ENCODE measurements at places on chromosomes 2 and 18.

- DNase-seq, result no peak
Measured at GRCh38 chr2:148577845-148578492, 66.6 kb upstream of the EPC2 start.

GRCh38 chr2:36480636-36481035, 117.3 kb downstream of the FEZ2 start:
- no peak for DNase-seq

GRCh38 chr2:217878915-217879590, 123.7 kb downstream of the TNS1 start:
- no peak for DNase-seq

GRCh38 chr2:203909261-203909967, 27.1 kb upstream of the ICOS start:
- peak; percentile 27 for DNase-seq

DNA sequence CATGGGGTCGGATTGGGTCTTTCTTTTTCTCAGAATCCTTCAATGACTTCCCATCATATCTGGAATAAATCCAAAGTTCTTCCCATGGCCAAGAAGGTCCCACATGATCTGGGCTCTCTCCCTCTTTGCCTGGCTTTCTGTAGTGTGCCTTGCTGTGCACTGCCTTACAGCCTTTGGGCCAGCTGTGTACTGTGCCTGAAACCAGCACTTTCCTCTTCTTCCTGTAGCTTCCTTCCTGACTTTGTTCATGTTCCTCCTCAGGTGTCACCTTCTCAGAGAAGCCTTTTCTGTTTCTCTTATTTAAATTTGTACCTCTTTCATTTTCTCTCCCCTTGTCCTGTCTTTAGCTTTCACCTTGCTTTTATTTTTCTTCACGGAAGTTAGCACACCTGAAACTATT, 4.3 kb upstream of the CDCA7 start:
- no peak for DNase-seq

DNA sequence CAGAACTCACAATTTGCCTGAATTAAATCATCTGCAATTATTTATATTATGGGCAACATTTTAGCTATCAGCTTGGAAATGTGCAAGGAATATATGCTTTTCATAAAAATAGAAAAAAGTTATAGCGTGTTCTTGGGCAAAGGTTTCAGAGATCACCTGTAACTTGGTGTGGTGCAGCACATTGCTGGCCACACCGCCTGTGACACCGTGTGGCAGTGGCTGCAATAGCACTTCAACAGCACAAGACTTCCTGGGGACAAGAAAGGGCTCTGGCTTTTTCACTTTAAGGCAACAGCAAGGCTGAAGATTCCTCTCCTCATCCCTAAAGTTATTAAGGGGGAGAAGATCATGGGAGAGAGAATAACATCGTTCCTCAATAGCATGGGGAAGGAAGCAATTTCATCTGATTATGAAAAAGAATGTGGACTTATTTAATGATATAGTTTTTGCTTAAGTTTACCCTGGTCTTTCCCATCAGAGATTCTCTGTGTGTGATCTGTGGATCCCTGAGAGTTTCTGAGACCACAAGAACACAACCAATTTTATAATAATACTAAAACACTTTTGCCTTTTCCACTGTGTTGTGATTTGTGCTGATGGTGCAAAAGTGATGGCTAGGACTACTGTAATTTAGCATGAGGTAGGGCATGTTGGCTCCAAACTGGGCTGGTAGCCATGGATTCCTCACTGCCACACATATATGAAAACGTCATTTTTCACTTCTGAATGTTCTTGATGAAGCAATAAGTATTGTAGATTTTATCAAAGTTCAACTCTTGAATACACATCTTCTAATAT, 15.0 kb upstream of the SERPINB3 start:
- no peak for DNase-seq

DNA sequence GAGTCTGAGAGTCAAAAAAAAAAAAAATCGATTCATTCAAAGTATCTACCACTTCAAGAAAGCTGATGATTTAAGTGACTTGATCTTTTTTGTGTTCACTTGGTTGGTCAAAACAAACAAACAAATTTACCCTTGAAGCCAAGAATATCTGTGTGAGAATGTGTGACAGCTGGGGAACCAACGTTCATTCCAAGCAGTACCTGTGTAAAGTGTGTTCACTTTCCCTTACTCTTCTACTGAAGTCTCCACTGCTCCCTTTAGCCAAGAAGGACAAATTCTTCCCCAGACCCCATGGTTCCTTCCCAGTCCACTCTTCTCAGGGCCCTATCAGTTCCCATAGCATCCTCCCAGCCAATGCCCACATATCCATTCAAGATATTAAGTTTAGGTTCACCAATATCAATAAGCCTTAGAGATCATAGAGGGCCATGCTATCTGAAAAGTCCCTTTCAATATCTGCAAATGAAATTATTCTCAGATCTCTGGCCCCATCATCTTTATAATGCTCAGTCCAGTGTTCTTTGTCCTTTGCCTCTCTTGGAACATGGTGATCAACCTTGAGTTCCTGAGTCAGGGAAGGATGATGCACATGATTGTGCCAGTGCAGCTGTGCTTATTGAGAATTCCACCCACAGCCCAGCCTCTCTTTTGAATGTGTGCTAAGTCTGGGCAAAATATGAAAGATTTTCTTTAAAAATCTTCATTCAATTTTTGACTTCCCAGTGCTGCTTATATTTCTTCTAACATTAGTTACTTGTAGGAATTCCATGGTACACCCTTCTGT, 82.8 kb upstream of the DTNA start:
- no peak for DNase-seq

DNA sequence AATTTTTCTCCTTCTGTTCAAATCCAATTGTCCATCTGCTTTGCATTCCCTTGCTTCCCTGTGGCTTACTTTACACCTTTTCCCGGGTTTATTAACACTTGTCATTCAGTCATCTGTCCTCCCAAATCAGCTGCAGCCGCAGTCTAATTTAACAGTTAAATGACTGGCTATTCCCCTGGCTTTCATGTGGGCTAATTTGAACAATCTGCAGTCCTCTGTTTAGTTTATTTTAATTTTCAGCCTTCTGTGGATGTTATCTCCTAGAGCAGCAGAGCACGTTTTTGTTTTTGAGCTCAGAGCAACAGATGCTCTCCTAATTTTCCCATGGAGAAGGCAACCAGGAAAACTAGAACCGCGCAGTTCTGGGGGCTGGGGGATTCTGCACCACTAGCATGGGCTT, 55.0 kb downstream of the MEP1B start:
- peak; percentile 77 for DNase-seq

GRCh38 chr18:11119959-11120587, 29.3 kb downstream of the PIEZO2 start:
- no peak for DNase-seq

- DNase-seq, result peak; percentile 13
Measured at GRCh38 chr2:64750001-64750816, 96.5 kb upstream of the SERTAD2 start.

- no peak for DNase-seq
Measured at GRCh38 chr2:11852526-11853196, 106.2 kb downstream of the LPIN1 start.
